ENCODE measurements at places on chromosomes 16 and 17.

GRCh38 chr17:62188713-62189112 is 123.6 kb upstream of the MED13 start:
- no peak for DNase-seq

DNA sequence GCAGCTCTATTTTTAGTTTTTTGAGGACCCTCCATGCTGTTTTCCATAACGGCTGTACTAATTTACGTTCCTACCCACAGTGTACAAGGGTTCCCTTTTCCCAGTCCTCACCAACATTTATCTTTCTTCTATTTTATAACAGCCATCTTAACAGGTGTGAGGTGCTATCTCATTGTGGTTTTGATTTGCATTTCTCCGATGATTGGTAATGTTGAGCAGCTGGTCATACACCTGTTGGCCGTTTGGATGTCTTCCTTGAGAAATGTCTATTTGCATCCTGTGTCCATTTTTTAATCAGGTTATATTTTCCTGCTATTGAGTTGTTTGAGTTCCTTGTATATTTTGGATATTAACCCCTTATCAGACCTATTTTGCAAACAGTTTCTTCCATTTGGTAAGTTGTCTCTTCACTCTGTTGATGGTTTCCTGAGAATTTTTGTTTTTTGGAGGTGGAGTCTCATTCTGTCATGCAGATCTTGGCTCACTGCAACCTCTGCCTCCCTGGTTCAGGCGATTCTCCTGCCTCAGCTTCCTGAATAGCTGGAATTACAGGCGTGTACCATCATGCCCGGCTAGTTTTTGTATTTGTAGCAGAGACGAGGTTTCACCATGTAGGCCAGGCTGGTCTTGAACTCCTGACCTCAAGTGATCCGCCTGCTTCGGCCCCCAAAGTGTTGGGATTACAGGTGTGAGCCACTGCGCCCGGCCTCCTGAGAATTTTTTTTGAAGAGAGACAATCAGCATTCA is 279.6 kb downstream of the SNX29 start:
- DNase-seq: no peak

DNA sequence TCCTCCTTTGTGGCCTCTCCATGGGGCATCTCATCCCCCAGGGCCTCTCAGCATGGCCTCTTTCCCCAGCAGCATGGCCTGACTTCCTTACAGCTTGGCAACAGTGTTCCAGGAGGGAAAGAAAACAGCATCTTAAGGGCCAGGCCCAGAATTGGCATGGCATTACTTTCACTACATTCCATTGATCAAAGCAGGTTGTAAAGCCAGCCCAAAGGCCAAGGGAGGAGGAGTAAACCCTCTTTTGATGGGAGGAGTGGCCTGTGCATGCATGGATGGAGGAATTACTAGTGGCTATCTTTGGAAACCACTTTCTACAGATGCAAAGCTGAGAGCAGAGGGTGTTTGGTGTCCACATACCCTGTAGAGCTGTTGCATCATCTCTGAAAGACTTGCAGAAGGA is 149.4 kb downstream of the AIPL1 start:
- no peak for DNase-seq

DNA sequence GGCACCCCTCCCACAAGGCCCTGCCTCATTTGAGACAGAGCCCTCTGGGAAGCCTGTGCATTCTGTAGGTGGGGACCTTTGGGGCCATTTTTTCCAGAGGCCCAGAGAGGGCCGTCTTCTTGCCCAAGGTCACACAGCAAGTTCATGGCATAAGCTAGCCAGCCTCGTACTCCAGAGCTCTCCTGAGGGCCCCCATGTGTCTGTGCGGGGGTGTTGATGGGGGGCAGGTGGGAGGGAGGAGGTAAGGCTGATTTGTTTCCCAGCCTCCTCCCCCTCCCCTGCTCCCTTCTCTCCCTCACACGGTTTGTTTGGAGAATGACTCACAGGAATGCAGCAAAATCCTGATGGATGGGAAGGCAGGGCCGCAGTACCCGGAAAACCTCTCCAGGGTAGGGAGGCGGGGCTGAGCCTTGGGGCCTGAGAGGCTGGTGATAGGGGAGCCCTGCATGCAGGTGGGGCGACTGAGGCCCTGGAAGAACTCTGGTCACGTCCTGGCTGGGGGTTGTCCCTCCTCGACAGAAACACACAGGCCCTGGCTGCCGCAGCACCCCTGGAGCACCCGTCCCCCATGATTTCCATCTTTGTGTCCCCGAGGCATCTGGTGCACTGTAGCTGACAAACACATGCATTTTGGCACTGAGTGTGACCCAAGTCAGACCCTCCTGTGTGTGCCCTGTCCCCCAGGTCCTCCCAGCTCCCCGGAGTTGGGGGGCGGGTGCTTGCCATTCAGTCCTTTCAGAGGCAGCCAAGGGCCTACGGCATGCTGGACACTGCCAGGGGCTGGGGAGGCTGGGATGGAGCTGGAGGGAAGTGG is 29.7 kb downstream of the RAI1 start:
- peak; percentile 96 for DNase-seq

DNA sequence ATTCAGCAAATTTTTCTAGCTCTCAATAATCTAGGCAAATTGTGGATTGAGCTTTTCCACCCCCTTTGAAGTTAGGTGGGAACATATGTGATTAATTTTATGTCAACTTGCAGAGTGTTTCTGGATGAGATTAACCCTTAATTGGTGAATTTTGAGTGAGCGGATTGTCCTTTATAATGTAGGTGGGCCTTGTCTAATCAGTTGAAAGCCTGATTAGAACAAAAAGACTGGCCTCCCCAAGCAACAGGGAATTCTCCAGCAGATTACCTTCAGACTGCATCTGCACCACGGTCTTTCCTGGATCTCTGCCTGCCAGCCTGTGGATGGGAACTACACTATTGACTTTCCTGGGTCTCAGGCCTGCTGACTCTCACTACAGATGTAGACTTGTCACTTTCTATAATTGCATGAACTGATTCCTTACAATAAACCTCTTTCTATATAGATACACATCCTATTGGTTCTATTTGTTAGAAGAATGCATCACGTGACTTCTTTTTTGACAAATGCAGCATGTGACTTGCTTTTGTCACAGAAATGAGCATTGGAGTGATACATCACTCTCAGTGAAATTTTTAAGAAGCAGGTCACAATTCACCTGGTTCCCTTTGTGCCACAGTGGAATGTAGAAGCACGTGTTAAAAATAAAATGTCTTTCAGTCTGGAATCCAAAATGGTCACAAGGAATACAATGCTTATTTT is 1038.3 kb downstream of the CDH11 start:
- no peak for DNase-seq

DNA sequence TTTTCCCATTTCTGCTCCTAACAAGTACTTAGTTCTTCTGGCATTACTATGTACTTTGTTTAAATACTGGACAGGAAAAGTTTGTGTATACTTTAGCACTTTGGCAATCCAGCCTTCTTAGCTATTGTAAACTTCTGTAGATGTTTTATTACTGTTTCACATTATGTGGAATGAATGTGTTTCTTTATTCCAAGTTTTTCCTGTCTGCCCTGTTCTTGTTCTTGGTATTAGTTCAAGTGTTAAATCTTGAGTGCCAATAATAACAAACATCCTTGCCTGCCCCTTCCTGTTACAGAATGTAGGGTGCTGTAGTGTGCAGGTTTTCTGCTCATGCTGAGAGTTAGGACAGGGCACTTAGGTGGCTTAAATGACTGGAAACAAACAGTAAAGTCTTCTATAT is 7.3 kb upstream of the CAPNS2 start:
- DNase-seq: no peak

DNA sequence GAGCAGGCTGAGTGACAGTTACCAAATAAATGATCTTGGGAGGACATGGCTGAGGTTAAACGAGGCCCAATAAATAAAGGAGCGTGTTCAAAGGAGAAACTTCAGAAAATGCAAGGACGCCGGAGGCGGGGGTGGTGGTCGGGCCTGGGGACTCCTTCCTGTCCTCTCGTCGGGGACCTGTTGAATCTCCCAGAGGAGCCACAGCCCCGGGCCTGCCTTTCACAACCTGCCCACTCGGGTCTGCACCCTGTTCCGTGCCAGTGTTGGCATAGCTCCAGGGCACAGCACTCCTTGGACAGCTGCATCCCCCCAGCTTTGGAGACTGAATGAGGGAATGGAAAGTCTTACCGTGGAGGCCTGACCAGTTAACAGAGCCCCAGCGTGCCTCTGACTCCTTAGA is 8.1 kb upstream of the TBX4 start:
- no peak for DNase-seq

GRCh38 chr17:80408872-80409271 is 6.1 kb upstream of the ENDOV start:
- peak; percentile 2 for DNase-seq

DNA sequence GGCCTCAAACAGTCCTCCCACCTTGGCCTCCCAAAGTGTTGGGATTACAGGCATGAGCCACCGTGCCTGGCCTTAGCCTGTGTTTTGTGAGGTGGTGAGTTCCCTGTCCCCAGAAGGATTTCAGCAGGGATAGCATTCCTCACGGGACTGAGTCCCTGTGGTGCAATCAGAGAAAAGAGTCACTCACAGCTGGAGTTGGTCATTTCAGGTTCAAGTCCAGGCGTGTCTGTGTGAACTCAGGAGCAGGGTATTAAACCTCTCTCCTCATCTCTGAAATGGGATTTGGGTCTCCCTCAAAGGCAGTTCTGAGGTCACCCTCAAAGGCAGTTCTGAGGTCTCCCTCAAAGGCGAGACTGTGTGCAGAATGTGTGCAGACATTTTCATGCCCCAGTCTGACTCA is 28.6 kb downstream of the NPTX1 start:
- DNase-seq: no peak

DNA sequence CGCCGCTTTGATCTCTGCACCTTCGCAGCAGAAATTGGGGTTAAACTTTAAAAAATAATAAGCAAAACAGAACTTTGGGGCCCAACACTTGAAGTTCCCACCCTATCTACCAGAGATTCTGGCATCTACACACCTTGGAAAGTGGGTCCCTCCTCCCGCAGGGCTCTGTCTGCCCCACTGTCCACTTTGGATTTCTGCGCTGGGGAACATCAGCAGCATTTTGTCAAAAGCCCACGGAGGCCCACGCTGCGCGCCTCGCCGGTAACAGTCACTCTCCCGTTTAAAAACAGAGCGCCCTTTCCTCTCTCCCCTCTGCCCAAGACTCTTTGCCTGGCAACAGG is 725 bp upstream of the WNT9B start:
- DNase-seq: no peak

GRCh38 chr17:1362964-1363363 is 37.1 kb downstream of the YWHAE start:
- DNase-seq: no peak

- no peak for DNase-seq
Observed at GRCh38 chr16:58658796-58659211, 25.8 kb downstream of the SLC38A7 start.

DNA sequence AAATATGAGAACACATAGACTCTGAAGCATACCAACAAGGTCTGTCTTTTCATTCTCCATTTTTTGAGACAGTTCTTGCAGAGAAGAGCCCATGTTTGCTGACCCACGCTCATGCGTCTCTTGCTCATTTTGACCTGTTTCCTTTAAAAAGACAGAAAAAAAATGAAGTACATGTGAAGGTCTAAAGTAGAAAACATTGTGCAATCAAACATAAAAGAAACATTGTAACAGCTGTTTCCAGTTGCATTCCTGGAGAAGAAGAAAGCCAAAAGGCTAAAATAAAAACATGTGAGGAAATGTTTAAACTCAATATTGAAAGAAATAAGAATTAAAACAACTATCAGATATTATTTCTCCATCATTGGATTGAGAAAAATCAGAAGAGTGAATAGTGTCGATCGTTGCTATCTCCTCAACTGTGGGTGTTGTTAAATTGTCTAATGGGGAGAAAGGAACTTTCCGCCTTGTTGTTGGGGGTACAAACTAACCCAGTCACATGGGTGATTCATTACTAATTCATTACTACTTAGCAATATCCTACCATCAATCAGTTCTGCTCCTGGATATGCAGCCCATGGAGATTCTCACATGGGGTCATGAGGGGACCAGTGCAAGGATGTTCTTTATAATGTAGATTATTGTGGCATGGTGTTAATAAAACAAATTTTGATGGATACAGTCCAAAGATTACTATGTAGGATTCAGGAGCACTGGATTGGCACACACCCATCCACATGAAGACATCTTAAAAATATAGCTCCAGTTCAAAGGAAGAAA is 9.5 kb downstream of the ABCA9 start:
- no peak for DNase-seq

DNA sequence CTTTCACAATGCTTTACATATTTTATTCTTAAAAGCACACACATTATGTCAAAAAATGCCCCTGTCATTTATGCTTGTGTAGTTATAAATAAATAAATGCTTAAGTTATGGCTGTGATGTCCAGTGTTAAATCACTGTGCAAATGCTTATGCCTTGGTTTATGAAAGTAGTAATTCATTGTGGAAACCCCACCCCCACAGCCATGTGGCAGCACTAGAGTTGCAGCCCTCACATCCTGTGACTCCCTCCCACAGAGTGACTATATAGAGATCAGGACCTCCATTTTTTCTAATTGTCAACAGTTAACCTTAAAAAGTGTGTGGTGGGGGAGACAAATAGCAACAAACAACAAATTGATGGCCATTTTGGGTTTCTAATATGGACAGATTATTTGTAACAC is 2.4 kb downstream of the SKAP1 start:
- DNase-seq: no peak

- DNase-seq: no peak
Observed at GRCh38 chr16:59920054-59920453, 1185.9 kb upstream of the GOT2 start.

DNA sequence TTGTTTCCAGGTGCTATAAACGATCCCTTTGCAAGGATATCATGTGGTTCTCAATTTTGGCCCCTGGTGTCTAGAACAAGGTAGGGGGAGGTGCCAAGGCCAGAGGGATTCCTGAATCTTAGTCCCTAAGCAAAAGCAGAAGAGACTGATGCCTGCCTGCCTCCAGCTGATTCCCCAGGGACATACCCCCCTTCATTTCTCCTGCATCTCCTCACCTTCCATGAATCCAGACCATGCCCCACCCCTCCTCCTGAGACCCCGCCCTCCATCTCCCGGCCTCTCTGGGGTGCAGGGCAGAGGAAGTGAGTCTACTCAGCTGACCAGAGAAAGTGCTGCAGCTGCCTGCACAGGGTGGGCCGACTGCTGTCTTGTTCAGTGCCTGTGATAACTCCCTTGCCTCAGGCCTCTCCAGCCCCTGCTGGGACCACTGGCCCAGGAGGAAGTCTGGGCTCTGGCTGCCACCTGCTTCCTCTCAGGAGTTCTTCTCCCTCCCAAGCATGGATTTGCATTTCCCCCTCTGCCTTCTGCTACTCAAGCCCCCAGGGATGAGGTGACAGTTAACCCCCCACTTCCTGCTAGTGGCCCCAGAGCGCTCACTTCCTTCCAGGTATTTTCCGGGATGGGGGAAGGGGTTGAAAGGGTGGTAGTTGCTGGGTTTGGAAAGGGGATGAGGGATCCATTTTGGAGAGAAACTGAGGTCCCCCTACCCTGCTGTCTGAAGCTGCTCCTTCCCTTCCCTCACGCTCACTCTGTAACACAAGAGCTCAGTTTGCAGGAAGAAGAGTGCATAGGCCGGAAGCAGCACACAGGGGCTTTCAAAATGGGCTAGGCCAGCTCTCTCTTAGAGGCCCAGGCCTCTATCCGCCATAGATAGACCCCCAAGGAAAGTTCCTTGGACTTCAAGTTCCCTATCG is 10.5 kb upstream of the TSPOAP1 start:
- DNase-seq: peak; percentile 68

All from hepatic stellate cell (primary cell).